COLO829 (cell line): ENCODE measurements at places on chromosomes 6 and 20.
A peak's percentile ranks its signal among the peaks of the same experiment; 100 is the strongest.

DNA sequence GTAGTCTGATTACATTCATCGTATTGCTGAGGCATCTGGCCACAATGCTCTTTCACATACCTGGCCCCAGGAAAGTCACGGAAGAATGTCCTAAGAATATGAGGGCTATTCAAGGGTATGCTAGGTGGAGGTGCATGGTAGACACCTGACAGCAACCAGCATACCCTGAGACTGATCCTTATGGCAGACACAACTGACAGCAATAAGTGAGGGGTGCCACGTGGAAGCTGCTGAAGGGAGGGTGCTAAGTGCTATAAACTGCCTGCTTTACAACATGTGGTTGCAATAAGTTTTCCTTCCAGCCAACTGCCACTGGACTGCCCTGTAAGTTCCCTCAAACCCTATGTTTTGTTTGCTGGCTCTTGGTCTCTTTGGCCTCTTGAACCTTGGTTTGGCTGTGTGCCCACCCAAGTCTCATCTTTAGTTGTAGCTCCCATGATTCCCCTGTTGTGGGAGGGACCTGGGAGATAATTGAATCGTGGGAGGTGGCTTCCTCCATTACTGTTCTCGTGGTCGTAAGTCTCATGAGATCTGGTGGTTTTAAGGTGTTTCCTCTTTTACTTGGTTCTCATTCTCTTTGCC lies 201.3 kb upstream of the MOCS1 start:
- no peak for DNase-seq

- DNase-seq: no peak
These were observed 12.0 kb downstream of the ANGPT4 start for GRCh38 chr20:904039-904545.

DNA sequence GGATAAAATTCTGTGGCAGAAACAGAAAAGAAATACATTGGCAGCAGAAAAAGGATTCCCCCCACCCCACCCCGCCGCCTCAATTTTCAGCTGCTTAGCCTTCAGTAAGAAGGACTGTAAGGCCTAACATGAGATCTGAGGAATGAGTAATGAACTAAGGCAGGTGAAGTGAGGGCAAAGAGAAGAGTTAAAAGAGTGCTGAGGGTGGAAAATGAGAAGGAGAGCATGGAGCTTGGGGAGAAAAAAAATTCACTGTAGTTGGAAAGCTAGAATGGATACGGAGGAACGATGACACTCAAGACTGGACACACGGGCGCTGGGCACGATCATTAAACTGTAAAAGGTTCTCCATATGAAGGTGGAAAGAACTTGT lies 14.6 kb downstream of the POM121L2 start:
- no peak for DNase-seq

- no peak for DNase-seq
These were observed 138.5 kb upstream of the UST start for GRCh38 chr6:148608199-148608951.

GRCh38 chr6:80543151-80543550 lies 436.7 kb downstream of the BCKDHB start:
- peak; percentile 37 for DNase-seq

GRCh38 chr6:4849226-4850022 lies 73.2 kb downstream of the CDYL start:
- no peak for DNase-seq

DNA sequence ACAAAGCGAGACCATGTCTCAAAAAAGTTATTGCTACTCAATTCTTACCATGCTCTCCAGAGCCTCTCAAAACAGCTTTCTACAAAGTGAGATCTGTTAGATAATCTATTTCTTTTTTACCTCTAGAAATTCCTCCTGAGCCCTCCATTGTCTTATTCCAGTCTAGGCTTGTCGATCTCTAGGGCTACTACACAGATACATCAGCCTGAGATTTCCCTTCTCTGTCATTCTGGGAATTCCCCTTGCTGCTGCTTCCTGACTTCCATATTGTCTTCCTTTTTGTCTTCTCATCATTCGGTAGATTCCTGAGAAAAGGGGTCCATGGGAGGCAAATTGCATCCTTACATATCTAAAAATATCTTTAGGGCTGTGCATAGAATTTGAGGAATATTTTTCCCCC lies 75.6 kb upstream of the GNRH2 start:
- DNase-seq: no peak

DNA sequence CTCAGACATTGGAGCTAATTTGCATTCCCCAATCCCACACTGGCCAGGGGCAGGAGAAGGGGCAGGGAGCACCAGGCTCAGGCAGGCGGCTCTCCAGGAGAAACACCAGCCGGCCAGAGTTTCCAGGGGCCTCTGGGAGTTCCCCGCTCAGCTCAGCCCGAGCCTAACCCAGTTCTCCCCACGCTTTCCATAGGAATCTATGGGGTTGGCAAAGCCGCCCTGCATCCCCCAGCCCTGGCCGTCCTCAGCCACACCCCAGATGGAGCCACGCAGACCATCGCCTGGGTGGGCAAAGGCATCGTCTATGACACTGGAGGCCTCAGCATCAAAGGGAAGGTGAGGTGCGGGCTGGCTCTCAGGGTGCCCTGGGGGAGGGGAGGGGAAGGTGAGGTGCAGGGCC lies 8.2 kb downstream of the NPEPL1 start:
- DNase-seq: no peak

GRCh38 chr6:41895300-41896233 lies at the start of gene USP49:
Gene USP49 (minus strand): TSS chr6:41895375. CDS start chr6:41806983, 88,392 bp downstream.
- peak; percentile 78 for DNase-seq

- DNase-seq: no peak
These were observed 13.4 kb upstream of the SERPINB1 start for GRCh38 chr6:2855061-2855519.

DNA sequence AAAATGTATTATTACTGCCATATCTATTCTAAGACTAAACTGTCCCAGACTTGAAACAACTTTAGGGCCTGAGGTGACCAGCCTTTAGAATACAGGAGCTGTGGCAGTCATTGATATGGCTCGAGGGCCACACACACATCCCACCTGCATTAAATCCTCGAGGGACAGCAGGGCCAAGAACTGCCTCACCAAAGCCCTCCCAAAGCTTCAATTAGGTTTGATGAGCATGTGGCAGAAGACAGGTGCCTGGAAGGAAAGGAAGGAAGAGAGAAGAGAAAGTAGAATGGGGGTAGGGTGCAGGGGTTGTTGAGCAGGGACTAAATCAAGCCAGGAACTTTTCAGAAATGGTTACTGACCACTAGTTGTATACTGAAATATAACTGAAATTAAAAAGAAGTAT lies 115.0 kb downstream of the PDSS2 start:
- no peak for DNase-seq

DNA sequence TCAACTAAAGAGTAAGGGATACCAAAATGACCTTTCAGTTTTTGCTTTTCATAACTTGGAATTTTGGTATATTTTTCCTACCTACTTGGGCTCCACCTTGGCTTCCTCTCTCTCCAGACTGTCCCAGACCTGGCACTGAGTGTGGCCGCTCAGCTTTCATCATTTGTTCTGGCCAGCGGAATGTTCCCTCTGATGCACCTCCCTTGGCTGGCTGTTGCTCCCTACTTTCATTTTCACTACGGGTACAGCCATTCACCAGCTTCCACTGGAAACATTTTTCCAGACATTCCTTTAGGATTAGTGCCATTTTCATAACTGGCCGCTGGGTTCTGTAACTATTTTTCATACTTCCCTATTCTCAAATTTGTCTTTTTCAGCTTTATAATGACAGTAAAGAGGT lies 487.4 kb downstream of the TENT5A start:
- peak; percentile 3 for DNase-seq

GRCh38 chr20:46139266-46139889 lies 21.3 kb downstream of the CD40 start:
- DNase-seq: no peak

GRCh38 chr6:110755411-110755834 lies 59.8 kb downstream of the CDK19 start:
- no peak for DNase-seq

- no peak for DNase-seq
These were observed 219.8 kb upstream of the AGPAT4 start for GRCh38 chr6:161493576-161494118.

DNA sequence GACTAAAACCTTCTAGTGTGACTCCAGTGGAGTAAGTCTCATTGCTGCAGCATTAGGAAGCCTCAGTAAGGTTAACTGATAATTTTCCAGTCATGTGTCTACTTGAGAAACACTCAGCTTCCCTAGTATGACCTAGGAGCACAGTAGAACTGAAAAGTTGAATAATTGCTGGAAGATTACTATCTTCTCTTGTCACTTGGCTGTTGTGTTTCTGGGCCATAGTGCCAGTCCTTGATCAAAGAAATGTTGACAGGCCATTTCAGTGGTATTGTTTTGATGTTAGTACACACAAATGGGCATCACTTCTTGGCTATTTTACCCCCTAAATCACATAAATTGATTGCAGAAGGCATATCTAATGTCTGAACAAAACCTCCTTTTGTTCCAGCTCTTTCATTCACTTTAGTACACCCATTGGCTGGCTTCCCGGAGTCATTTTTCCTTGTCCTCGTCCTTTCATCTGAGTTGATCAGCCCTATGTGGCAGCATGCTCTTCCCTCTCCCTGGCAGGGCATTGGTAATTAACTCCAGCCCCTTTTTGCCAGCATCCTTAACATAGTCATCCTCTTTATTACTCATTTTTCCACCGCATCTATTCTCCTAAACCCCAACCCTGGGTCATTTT lies 6.0 kb downstream of the ENPP3 start:
- peak; percentile 67 for DNase-seq

- peak; percentile 97 for DNase-seq
These were observed 31.4 kb downstream of the ACSS2 start for GRCh38 chr20:34907616-34908469.

GRCh38 chr6:73624896-73625295 lies 28.9 kb downstream of the SLC17A5 start:
- DNase-seq: no peak

DNA sequence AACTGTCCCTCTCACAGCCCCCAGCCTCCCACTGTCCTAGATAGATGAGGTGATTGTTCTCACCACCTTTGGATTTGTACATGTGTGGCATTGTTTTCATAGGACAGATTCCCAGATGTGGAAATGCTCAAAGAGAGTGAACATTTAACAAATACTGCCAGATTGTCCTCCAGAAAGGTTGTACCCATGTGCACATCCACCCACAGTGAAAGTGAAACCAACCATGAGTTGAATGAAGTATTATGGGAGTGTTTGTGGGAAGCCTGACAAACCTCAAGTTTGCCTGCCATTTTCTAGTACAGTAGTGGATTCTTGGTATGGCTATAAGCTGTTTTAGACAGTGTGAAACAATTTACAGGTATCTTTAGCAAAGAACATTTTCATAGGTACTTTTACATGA lies 42.7 kb downstream of the ANKRD6 start:
- DNase-seq: no peak

GRCh38 chr6:160378882-160379281 lies 30.7 kb downstream of the SLC22A3 start:
- no peak for DNase-seq

DNA sequence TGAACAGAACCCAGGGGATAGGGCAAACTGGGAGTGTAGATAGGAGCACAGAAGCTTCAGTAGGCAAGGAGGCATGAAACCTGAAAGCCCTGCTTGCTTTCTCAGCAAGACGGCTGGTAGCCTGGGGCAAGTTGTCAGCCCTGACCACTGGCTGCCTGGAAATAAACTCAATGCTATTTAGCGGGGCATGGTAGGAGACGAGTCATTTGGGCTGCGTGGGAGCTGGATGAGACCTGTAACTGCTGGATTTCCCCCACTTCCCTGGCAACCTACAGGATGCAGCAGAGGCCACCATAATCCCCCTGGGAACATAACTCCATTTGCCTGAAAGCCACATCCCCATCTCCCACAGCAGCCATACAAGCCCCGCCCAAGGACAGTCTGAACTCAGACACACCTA lies 332.6 kb upstream of the TBX18 start:
- DNase-seq: no peak

GRCh38 chr20:47400685-47401084 lies 44.2 kb upstream of the ZMYND8 start:
- no peak for DNase-seq

- no peak for DNase-seq
These were observed 27.6 kb downstream of the CDH4 start for GRCh38 chr20:61279621-61280150.

DNA sequence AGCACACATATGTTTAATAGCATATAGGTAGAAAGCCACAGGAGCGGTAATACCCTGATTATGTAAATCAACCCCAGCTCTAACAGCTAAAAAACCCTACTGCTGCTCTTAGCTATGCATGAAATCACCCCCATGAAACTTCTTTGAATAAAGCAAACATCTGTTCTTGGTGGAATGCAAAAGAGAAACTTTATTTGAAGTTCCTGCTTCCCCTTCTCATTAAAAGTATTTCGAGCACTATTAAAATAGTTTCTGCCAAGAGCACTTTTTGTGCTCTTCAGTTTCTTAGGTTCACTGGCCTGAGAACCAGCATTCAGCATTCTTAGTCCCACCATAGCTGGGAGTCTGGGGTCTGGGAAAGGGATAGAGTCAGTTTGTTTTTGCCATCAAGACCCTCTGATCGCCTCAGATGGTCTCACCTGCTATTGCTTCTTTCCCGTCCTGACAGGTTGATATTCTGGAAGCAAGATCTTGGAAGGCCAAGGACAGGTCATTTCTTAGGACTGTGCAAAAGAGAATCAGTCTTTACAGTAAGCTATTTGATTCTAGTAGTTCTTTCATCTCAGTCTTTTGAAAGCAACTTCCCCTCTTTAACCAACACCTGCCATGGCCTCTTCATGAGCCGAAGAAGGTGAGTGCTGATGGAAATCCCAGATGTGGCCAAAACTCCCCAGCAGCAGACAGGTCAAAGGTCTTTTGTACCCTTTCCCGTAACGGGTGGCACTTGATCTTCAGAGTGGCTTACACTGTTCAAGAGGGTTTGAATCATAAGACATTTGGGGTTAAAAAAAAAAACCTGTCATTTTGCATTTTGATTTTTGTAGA lies 76.5 kb upstream of the TMEM170B start:
- no peak for DNase-seq

DNA sequence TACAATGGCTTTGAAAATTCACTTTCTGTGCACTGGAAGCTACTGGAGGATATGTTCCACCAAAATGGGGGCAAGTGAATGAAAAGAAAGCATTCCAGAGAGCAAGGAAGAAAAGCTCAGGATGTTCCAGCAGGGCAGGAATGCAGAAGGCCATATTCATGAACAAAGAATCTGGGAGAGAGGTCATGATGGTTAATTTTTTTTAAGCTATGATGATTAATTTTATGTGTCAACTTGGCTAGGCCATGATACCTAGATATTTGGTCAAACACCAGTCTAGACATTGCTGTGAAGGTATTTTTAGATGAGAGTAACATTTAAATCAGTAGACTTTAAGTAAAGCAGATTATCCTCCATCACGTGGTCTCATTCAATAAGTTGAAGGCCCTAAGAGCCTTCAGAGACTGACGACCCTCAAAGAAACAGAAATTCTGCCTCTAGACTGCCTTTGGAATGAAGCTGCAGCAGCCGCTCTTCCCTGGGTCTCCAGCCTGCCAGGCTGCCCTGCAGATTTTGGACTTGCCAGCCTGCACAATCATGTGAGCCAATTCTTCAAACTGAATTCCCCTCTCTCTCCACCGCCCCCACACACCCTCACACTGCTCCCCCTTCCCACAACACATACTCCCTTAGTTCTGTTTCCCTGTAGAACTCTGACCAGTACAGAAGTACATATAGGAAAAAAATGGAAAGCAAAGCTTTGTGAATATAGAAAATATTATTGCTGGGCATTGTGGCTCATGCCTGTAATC lies 20.1 kb upstream of the GCM1 start:
- no peak for DNase-seq
